NK-92 treated with Interleukin-12 subunit alpha and Interleukin-12 subunit beta, amount 100 ng/mL, for 24 hours (cell line): ENCODE measurements at places on chromosomes 13 and 19.
A peak's percentile ranks its signal among the peaks of the same experiment; 100 is the strongest.

GRCh38 chr13:93673885-93674284, 447.3 kb downstream of the GPC6 start:
- no peak for DNase-seq

- no peak for DNase-seq
These were observed 42.1 kb downstream of the FOXO1 start for GRCh38 chr13:40624383-40624782.

DNA sequence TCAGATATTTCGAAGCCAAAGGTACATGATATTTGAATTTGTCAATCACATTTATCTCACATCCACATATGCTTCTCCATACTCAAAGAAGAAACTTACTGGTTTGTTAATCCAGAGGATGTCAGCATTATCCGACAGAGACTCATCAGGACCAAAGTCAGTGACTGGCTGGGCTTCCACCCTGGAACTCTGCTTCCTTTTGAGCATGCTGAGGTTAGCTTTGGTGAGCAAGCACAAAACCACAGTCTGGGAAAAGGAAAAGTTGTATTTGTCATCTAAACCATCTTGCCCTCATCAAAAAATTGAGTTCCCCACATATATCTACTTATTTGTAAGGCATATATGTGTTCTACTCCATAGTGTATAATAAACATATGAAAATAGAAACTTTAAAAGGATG, 17.4 kb downstream of the NALCN start:
- no peak for DNase-seq

DNA sequence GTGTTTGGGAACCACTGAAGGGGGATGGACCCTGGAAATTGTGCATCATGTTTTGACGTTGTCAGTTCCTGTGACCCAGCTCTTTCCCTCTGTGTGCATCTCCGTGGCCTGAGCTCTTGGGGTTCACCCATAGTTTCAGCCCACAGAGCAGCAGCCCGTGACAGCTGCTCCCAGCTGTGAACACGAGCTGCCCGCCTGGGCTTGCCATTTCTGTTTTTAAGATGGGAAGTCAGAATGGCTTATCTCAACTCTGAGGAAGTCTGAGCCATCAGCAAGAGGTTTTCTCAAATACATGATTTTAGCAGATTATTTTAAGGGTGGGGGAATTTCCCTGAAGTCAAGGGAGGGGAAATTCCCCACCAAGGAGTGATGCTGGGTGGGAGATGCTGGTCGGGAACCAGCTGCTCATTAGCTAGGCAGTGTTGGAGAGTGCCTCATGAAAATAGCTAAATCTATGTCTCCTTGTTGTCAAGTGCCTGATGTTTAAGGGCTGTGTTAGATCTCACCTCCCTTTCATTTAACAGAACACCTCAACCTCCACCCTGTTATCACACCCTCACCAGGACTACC, 34.8 kb upstream of the C1QTNF9 start:
- peak; percentile 57 for DNase-seq

DNA sequence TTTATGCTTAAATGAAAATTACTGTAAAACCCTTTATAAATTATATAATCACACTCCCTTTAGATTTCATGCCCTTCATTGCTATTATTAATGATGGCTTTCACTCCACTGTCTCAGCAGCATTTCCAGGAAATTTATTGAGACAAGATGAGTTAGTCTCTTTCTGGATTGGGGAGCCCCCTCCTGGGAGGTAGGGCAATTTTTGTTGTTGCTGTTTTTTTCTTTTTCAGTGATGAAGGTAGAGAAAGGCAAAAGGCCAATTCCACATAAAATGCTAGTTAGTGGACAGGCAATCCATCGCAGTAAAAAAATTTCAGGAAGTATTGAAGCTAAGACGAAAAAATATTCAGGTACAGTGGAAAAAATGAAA, 80.2 kb downstream of the TEX26 start:
- DNase-seq: no peak

GRCh38 chr19:56969156-56969555, 128.6 kb upstream of the PEG3 start:
- DNase-seq: no peak

DNA sequence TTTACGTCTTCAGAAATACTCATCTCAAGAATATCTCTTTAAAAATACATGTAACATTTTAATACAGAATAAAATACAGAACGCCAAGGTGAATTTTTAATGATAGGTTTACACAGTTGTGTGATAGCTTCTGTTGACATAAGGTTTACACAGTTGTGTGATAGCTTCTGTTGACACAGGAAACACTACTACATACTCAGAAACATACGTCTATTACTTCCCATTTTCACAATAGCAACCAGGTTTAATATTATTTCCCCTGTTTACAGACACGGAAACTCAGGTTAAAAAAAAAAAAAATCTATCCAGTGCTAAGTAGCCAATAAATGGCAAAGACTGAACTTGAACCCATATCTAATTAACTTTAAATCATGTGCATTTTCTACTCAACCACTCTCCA, 571.2 kb downstream of the LIG4 start:
- no peak for DNase-seq

GRCh38 chr13:43298816-43299215, 275.4 kb downstream of the DNAJC15 start:
- DNase-seq: no peak

DNA sequence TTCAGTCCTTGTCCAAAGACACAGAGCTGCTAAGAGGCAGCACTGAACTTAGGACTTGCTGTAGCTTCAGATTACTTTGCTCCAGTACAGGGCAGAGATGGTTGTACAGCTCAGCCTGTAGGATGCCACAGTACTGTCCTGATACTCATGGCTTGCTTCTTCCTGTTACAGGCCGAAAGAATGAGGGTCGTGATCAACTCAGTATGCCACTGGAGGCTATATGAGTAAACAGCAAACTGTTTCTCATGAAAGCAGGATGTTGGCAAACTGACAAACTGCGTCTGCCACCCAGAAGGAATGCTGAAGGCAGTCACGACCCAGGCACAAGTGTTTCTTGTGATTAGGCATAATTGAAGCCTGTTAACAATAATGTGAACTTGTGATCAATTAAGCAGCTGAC, 2.8 kb downstream of the ZNF749 start:
- DNase-seq: no peak

- DNase-seq: no peak
These were observed 328.9 kb downstream of the SHISA2 start for GRCh38 chr13:25722893-25723292.

DNA sequence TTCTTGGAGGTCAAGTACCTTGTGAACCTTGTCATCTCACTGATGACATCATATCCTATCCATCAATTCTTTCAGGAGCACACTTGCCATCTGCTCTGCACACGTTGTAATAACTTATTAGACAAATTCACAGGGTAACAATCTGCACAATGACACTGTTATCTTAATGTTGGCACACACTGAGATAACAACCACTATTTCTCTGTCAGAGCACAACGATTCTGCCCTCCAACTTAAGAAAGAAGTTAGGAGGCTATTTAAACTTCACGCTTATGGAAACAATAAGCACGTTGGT, 351.3 kb downstream of the DACH1 start:
- DNase-seq: no peak

DNA sequence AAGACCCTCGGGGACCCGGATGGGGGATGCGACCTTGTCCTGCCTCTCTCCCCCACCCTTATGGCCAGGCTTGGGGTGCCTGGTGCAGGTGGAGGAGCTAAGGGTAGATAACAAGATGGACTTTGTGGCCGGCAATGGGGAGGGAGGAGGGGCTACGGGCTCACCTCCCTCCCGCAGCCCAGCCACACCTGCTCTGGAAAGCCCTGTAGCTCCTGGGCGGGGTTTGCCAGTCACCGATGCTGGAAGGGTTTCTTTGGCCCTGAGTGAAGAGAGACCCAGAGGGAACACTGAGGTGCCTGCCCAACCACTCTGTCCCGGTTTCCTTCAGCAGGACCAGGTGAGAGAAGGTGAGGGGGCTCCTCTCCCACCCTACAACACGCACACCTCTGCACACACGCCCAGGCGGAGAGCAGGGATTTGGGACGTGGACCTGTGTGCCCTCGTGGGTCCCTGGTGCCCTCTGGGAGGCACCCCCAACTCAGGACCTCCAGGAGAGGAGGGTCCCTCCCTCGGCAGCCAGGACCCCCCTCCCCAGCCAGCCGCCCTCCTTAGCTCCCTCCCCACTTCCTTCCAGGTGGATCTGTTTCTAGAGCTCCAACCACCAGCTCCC, at the start of gene FUT2:
Gene FUT2, plus strand, starts transcription at position 229 of the 610 bp plus-strand sequence. CDS start 6,986 bp downstream, outside the sequence.
- DNase-seq: no peak

DNA sequence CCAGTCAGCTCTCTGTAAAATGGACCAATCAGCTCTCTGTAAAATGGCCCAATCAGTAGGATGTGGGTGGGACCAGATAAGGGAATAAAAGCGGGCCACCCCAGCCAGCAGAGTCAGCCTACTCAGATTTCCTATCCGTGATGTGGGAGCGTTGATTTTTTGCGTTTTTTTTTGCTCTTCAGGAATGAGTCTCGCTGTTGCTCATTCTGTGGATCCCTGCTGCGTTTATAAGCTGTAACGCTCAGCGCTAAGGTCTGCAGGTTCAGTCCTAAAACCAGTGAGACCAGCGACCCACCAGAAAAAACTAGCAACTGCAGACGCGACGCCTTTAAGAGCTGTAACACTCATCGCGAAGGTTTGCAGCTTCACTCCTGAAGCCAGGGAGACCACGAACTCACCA, 435.7 kb downstream of the SLITRK6 start:
- no peak for DNase-seq

- peak; percentile 61 for DNase-seq
These were observed 129.5 kb downstream of the CYSLTR2 start for GRCh38 chr13:48783181-48783630.

DNA sequence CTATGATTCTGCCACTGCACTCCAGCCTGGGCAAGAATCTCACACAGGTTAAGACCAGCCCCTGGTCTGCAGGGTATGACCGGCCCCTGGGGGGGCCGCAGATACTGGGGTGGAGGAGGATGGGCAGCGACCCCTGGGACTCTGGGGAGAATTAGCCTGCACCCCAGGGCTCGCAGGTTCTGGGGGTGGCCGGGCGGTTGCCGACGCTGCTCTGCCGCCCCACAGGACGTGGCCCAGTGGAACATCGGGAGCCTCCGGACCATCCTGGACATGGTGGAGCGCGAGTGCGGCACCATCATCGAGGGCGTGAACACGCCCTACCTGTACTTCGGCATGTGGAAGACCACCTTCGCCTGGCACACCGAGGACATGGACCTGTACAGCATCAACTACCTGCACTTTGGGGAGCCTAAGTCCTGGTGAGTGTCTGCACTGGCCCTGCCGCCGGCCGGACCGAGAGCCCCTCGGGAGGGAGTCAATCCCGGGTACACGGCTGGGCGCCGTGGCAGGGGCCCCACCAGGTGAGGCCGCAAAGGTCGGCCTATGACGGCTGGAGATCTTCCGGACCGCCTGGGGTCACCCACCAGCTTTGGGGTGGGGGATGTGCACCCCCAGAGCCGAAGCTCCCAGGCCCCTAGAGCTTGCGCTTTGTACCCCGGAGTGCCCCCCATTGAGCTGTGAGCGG, 78.5 kb downstream of the KDM4B start:
- DNase-seq: no peak

DNA sequence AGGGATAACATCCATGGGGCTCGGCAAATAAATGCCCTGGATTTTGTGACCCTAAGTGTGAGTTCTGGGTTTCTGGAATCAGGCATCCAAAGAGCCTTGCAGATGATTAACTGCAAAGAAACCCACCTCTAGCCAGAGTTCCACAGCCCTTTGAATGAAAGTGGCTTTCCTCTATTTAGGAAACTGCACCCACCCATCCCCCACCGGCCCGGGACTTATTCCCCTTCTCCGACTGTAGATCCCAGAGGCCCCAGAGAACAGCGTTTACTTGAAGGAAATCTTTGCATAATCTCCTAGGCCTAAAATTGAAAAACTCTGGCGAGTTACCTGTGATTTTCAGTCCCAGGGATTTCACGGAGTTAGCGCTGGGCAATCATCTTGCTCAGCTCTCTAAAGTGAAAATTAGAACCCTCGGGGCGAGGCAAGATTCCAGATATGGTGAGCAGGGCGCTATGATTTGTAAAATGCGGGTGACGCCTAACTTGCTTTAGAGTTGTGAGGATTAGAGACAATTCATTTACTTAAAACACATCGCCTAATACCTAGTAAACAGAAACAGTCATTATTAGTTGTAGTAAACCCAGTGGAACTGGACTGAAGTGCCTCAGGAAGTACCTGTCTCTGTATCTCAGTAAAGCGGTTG, 9.4 kb downstream of the URAD start:
- no peak for DNase-seq

DNA sequence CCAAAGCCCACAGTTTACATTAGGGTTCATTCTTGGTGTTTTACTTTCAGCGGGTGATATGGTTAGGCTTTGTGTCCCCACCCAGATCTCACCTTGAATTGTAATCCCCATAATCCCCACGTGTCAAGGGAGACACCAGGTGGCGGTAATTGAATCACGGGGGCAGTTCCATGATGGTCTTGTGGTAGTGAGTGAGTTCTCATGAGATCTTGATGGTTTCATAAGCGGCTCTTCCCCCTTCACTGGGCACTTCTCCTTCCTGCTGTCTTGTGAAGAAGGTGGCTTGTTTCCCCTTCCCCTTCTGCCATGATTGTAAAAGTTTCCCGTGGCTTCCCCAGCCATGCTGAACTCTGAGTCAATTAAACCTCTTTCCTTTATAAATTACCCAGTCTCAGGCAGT, 12.0 kb downstream of the FPR2 start:
- DNase-seq: no peak

- DNase-seq: no peak
These were observed 239.0 kb downstream of the GGACT start for GRCh38 chr13:100349594-100349993.

DNA sequence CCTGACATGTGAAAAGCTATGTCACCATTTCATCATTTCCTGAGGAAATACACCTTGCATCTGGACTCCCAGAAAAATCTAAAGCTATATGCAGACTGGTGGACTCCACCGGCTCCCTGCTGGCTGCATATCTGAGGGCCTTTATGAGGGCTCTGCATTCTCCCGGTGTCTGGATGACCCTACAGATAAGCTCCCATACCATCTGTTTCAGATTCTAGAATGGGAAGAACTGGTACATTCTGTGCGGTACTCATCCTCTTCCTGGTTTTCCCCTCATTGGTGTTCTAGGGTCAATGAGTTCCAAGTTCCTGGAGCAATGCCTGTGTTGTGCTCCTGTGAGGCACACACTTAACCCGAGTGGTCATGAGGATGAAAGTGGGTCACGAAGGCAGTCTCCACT, 60.4 kb downstream of the COL4A1 start:
- DNase-seq: no peak

GRCh38 chr13:39877134-39877533, 221.7 kb downstream of the COG6 start:
- DNase-seq: no peak

DNA sequence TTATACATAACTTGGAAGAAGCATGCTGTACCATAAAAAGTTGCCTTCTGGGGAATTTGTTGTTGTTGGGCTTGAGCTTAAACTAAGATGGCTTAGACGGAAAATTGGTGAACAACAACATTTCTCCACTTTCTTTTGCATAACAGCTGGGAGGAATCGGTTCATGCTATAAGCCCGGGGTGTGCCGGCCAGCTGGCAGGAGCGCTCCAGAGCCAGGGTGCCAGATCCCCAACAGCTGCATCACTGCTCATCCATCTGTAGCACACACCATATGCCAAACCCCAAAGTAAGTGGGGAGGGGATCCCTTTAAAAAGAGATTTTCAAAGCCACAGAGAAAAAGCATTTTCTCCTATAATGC, 419.5 kb upstream of the ARGLU1 start:
- DNase-seq: no peak

GRCh38 chr19:33419788-33420130, 46.2 kb downstream of the CEBPG start:
- no peak for DNase-seq

GRCh38 chr13:43428545-43429296, 358.1 kb downstream of the ENOX1 start:
- DNase-seq: no peak

GRCh38 chr19:40585241-40585981, 8.7 kb downstream of the SHKBP1 start:
- DNase-seq: no peak
